ENCODE measurements at places on chromosomes 4 and X.

DNA sequence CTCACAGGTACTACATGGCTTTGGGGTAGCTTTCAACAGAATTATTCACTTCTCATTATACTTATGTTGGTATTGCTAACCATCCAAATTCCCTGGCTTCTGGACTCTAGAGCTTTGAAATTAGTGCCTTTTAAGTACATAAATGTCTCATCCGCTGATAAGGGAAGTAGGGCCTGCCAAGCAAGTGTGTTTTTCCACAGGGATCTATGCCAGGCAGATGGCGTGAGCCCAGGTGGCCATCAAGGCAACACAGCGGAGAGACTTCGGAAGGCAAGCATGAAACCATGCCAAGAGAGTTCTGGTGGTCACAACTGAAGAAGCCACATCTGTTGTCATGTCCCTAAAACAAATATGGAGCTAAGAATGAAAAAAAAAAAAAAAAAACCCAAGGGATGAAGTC lies 503.1 kb upstream of the LCORL start:
- no peak for DNase-seq

GRCh38 chr4:185868983-185869382 lies 57.0 kb upstream of the SORBS2 start:
- no peak for DNase-seq

DNA sequence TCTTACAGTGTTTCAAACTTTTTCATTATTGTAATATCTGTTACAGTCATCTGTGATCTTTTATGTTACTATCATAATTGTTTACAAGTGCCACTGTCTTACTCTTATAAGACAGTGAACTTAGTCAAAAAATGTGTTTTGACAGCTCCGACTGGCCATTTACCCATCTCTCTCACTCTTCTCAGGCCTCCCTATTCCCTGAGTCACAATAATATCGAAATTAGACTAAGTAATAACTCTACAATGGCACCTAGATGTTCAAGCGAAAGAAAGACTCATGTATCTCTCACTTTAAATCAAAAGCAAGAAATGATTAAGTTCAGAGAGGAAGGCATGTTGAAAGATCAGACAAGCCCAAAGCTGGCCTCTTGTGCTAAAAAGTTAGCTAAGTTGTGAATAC lies 184.2 kb downstream of the CDS1 start:
- DNase-seq = no peak

- DNase-seq = no peak
These were observed 421.5 kb upstream of the EPHA5 start for GRCh38 chr4:66091786-66092185.

GRCh38 chrX:41921492-41922430 lies 1.6 kb downstream of the CASK start:
- DNase-seq = peak; percentile 9

GRCh38 chrX:40158036-40158706 lies 60.4 kb upstream of the BCOR start:
- peak; percentile 84 for DNase-seq

- DNase-seq = no peak
These were observed 204.1 kb downstream of the PTTG2 start for GRCh38 chr4:38164346-38164745.

- DNase-seq = no peak
These were observed 129.2 kb upstream of the WDR1 start for GRCh38 chr4:10245751-10246150.

DNA sequence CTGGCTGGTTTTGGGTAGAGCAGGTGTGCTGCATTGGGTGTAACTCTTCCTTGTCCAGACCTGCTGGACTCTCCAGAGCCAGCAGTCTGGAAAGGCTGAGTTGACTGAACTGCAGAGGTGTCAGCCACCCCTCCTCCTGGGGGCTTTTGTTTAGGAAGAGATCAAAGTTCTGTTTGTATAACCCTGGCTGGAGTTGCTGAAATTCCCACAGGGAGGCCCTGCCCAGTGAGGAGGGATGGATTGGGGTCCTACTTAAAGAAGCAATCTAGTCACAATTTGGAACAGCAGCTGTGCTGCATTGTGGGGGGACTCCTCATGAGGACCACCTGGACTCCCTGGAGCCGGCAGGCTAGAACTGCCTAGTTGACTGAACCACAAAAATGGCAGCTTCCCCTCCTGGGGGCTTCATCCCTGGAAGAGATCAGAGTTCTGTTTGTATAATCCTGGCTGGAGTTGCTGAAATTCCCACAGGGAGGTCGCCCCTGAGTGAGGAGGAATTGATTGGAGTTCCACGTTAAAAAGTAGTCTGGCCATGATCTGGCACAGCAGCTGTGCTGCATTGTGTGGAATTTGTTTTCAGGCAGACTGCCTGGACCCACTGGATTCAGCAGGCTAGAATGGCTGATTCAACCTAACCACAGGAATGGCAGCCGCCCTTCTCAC lies 264.9 kb upstream of the ZC4H2 start:
- no peak for DNase-seq

GRCh38 chrX:12383196-12383595 lies 244.9 kb downstream of the FRMPD4 start:
- DNase-seq = no peak

DNA sequence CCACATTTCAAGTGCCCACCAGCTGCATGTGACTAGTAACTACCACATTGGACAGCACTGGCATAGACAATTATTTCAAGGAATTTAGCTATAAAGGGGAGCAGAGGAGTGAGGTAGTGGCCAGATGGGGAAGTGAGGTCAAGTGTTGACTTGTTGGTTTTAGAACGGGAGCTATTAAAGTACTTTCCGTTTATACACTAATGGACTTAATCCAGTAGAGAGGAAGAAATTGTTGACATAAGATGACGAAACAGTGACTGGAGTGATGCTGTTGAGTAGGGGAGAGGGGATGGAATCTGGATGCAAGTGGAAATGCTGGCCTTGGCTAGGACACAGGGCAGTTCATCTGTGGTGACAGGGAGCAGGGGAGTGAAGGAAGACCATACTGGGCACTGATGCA lies 154.4 kb downstream of the AMMECR1 start:
- no peak for DNase-seq

- DNase-seq = no peak
These were observed 89.3 kb downstream of the MGST2 start for GRCh38 chr4:139754938-139755337.

- no peak for DNase-seq
These were observed 1653.5 kb upstream of the AGA start for GRCh38 chr4:179095585-179096221.

- no peak for DNase-seq
These were observed 354.1 kb downstream of the GPM6A start for GRCh38 chr4:175457956-175458355.

DNA sequence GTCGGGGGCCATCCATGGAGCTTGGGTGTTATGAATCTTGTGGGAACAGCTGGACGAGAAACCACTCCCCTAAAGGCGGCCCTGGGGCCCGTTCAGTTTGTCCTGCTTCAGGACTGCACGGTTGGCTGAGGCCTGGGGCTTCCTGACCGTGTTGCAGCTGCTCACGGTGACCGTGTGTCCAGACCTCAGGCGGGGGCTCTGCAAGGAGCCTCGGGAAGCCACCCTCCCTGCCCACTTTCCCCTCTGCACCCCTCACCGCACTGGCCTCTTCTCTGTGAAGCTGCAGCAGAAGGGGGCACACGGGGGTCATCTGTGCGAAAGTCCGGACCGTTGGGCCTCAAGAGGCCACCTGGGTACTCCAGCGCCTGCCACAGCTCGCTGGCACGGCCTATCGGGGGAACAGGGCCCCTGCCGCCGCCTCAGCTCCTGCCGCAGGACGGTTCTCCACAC lies 29.4 kb downstream of the UVSSA start:
- no peak for DNase-seq

DNA sequence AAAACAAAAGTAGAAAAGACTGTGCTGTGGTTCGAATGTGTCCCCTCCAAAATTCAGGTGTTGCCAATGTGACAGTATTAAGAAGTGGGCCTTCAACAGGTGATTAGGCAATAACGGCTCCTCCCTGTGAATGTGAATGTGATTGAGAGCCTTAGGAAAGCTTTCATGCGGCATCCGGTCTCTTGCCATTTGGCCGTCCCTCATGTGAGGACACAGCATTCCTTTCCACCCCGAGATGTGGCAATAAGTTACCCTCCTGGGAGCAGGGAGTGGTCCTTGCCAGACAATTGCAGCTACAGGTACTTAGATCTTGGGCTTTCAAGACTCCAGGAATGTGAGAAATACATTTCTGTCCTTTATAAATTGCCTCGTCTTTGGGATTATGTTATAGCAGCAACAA lies 129.3 kb downstream of the CPEB2 start:
- DNase-seq = no peak

GRCh38 chr4:142112451-142112850 lies 476.1 kb downstream of the IL15 start:
- DNase-seq = no peak
